ENCODE measurements at places on chromosomes 3 and 15. TPM values are rescaled to one million over a fixed set of nuclear protein-coding genes. Genes with fewer than 3 reads are reported as not detected.

DNA sequence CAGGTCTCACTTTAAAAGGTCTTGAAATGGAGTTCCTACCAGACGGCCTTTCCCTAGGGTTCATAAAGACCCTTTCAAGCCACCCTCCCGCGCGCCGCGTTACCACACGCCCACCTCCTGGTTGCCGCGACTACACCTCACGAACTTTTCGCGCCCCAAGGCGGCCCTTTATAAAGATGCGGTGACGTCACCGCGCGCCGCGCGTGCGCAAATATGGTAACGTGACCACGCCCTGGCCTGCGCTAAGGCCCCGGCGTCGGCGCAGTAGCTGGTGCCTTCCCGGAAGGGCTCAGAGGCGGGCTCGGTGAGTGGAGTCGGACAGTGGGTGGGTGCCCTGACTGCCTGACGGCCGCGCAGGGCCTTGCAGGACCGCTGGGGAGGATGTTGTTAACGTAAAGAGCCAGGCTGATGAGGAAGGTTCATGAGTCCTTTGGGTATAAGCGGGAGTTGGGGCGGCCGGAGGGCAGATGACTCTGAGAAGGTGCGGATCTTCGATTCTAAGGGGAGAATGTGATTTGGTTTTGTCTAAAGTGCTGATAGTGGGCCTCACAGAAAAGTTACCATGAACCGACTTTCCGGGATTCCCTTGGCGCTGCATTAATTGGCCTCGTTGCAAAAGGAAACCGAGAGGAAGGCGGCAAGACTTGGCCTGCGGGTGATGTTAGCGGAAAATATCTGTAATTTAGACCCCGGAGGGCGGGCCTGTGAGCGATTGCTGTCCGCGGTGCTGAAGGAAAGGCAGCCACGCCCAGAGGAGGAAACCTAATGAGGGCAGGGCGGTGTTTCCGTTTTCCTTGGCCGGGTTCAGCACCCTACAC is 54.4 kb downstream of the FEZF2 start:
- DNase-seq, result peak; percentile 70
- H3K4me3 ChIP-seq, result no peak overlapping the region
- no peaks in the 10 kb centered on the region for H3K36me3 ChIP-seq
- no peak overlapping the region for H3K27ac ChIP-seq

GRCh38 chr3:63674586-63674985 is 22.1 kb downstream of the SNTN start:
- H3K4me1 ChIP-seq, result no peaks in the 10 kb centered on the region
- no peak for DNase-seq
- H3K27me3 ChIP-seq, result no peaks in the 10 kb centered on the region
- H3K27ac ChIP-seq, result no peak overlapping the region
- H3K4me3 ChIP-seq, result no peak overlapping the region
- no peaks in the 10 kb centered on the region for H3K36me3 ChIP-seq

ZNF385D gene
- not detected for total RNA-seq

GRCh38 chr3:175713268-175713667 is 854.1 kb downstream of the NAALADL2 start:
- no peak overlapping the region for H3K27ac ChIP-seq
- H3K36me3 ChIP-seq, result no peaks in the 10 kb centered on the region
- H3K4me3 ChIP-seq, result no peak overlapping the region
- no peaks in the 10 kb centered on the region for H3K27me3 ChIP-seq
- DNase-seq, result no peak

PLA2G4B gene
- total RNA-seq, result 24.3 TPM

- no peaks in the 10 kb centered on the region for H3K27me3 ChIP-seq
- H3K27ac ChIP-seq, result no peak overlapping the region
- no peaks in the 10 kb centered on the region for H3K4me1 ChIP-seq
- no peak for DNase-seq
- no peak overlapping the region for H3K4me3 ChIP-seq
Measured at GRCh38 chr3:48949376-48949717, 30.7 kb downstream of the ARIH2 start.

HACD2 gene
- total RNA-seq, result 30.7 TPM

DNA sequence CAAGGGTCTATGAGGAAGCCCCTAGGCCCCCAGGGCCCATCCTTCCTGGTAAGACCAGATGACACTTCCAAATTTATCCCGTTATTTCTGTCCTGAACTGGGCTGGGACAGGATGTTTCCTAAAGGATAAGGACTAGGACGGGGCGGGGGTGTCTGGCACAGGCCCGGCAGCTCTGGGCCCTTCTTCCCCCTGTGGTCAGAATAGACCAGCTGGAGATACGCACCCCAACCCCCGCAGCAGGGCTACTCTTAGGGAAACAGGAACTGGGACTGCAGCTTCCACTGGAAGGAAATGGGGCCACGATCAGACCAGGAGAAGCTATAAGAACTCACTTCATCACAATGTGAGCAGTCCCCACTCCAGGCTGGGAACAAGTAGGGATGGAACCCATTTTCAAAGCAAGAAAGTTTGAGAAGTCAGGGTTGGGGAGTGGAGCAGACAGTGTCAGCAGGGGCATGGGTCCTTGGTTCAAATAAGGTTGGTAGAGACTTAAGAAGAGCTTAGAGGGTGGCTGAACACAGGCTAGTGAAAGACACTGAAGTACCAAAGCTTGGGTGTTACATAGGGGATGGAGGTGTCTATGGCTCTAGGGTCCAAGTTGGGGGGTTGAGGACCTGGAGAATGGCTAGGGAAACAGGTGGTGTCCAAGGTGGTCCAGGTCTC is 1.1 kb downstream of the NCKIPSD start:
- no peak overlapping the region for H3K27ac ChIP-seq
- DNase-seq, result no peak
- no peaks in the 10 kb centered on the region for H3K36me3 ChIP-seq

GRCh38 chr3:31237887-31238286 is 294.8 kb upstream of the STT3B start:
- H3K4me1 ChIP-seq, result peaks cover 5% of the 10 kb centered on the region
- no peaks in the 10 kb centered on the region for H3K36me3 ChIP-seq
- no peak for DNase-seq
- H3K27ac ChIP-seq, result no peak overlapping the region

Data from B cell (primary cell).